Activated CD4-positive, alpha-beta T cell treated with anti-CD3 and anti-CD28 coated beads, Interleukin-2, amount 50 U/mL, for 24 hours (primary cell): ENCODE measurements at places on chromosomes 12 and 14.

- no peak for DNase-seq
Measured at GRCh38 chr12:12474931-12475795, 87.5 kb downstream of the DUSP16 start.

GRCh38 chr14:35380794-35381193 lies 23.8 kb downstream of the NFKBIA start:
- DNase-seq, result no peak

GRCh38 chr14:61929651-61930050 lies 167.4 kb downstream of the SNAPC1 start:
- DNase-seq, result no peak

DNA sequence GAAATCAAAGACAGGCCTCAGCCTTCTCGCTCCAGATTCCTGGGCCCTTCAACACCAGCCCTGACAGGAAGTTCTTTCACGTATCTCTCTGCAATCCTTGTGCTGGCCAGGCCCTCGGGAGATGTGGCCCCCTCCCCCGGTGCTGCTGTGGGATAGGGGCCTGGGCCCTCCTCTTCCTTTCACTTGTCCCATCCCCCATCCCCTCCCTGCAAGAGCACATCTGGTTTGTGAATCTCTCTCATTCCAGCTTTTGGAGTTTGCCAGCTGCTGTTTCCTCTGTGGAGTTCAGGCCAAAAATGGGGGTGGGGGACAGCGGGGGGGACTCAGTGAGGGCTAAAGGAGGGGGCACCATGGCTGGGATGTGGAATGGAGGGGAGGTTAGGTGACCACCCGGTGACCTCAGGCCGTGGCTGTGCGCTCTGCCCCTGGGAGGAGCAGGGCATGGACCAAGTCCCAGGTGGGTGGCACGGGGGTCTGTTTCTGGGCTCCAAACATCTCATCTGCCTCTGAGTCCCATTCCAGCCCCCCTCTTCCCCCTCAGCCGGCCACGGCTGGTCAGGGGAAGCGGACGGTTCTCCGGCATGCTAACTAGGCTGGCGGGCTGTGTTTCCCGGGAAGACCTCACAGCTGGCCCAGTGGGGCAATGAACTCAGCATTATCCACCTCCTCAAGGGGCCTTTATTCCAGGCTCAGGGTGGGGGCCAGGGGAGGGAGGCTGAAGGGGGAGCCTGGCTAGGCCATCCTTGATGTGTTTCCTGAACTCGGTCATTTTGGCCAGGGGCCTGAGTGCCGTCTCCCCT lies 7.4 kb downstream of the LRP1 start:
- no peak for DNase-seq

DNA sequence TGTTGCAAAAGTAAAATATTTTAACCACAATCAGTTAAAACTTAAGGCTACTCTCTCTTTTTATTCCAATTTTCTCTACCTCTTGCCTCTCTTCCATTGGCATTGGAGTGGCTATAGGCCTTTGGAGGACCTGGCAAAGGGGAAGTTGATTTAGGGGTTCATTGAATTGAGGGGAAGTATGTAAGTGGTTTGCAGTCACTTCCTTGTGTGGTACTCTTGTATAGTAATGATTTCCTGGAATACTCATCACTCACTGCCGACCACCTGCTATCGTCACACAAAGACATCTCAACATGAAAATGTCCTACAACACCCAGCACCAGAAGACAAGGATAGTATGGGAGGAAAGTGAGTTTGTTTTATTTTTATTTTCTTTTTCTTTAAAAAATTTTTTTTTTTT lies 45.7 kb upstream of the CPM start:
- DNase-seq, result no peak

GRCh38 chr12:131011165-131012079 lies 57.7 kb downstream of the ADGRD1 start:
- no peak for DNase-seq

- no peak for DNase-seq
Measured at GRCh38 chr12:108587826-108588225, 10.1 kb downstream of the TMEM119 start.

- no peak for DNase-seq
Measured at GRCh38 chr12:67650388-67651131, 2.0 kb downstream of the DYRK2 start.

- DNase-seq, result no peak
Measured at GRCh38 chr14:69882116-69882864, 3.1 kb downstream of the SMOC1 start.

DNA sequence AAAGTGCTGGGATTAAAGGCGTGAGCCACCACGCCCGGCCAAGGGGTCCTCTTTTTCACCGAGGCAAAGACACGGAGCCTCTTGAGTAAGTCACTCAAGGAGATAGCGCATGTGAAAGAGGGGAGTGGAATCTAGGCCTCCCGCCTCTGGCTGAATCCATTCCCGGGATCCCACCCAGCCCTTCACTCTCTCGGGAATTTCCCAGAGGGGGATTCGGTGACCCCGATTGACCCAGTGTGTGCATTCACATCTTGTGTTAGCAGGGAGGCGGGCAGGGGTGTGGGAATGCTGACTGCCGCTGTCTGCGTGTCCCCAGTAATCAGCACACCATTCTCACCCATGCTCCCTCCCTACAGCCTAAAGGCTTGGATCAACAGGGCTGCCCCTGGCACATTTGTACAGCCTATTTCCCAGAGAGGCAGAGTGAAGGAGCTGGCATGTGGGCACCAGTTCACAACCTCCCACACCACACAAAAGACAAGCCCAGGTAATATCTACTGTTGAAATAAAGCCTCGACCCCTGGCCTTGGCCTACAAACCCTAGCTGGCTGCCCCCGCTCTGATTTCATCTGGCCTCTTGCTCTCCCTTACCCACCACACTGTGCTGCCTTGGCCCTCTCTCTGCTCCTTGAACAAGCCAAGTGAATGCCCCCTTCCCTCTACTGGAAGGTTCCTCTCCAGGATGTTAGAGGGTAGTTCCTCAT lies 1.3 kb upstream of the LTBP2 start:
- no peak for DNase-seq

- DNase-seq, result no peak
Measured at GRCh38 chr12:124760560-124760959, 103.1 kb downstream of the SCARB1 start.

GRCh38 chr12:31796270-31796951 lies 67.6 kb upstream of the AMN1 start:
- no peak for DNase-seq

- no peak for DNase-seq
Measured at GRCh38 chr12:55946553-55946952, 15.6 kb downstream of the DGKA start.

DNA sequence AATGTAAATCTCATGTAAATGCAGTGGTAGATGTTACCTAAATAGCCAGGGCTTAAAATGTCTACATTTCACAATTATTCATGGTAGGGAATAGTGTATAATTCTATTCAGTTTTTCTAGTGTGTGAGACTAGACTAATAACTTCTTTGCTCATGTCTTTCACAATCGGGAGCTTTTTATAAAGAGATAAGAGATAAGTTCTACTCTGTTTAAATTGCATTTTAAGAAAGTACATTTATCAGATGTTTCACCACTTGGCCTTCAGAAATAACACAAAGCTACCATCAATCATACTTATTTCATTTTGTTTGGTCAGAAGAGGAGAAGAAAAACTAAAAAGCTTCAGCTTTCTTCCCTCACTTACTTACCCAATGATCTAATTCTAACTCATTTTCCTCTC lies 725.5 kb upstream of the FLRT2 start:
- no peak for DNase-seq

GRCh38 chr12:2336409-2336829 lies 283.6 kb downstream of the CACNA1C start:
- no peak for DNase-seq

DNA sequence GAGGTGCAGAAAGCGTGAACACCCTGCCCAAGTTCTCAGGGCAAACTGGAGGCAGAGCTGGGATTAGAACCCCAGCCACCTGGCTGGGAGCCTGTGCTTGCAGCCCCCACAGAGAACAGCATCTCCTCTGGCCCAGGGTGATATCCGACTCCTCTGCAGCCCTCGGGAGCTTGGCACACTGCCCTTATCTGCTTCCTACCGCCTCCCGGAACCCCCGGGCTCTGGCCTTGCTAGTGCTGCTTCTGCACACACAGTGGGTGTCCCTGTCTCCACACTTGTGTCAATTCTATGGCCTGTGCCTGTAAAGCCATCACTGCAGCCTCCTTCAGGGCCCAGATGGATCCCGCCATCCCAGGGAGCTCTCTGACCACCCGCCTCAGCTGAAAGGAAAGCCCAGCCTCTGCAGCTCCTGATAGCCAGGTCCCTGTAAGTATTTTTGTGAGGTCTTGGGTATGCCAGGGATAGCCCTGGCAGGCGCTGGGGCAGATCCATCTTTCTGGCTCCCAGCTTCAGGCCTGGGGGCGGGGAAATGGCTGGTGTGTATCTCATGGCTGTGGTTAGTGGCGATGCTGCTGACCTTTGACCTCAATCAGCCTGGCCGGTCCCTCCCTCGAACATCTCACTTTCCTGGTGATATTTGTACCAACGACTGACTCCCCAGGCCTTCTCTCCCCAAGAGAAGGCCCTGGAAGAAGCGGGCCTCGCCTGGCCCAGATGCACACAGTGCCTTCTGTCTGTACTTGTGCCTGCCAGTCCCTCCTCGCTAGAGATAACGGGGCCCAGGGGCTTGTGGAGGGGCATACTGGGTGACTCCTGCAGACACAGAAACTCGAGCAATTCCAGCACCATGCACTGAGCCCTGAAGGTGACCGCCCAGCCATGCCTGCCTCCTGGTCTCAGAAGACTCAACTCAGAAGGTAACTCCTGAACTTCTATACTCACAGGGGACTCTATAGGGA lies 183.8 kb downstream of the CALM1 start:
- no peak for DNase-seq

DNA sequence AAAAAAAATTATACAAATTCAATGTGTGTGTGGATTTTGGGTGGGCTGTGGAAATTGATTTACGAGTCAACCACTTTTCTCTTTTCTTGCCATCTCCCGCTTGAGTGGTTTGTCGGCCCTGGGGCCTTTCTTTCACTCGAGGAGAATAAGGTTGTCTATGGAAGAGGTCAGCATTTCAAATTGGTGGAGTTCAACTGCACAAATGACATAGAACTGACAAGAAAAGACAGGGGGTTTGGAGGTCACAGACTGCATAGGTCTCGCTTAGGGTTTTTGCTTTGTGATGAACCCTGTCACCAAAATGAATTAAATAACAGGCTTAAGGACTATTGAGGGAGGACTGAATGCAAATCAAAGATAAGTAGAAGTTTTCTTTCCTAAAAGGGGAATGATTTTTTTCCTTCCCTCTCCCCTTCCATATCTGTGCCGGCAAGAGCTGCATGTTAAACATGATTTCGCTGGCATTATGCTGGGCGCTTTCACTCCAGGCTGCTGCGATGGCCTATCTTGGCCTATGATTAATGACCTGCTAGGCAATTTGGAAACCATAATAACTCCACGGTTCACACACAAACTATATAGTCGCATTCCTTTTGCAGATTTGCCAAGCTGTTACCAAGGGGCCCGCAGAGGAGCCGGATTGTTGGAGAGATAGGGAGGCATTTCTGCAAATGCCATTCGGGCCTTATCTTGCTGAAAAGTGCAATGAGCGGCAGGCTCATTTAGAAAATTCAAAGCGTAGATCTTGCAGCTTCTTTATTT lies 20.7 kb downstream of the ASCL1 start:
- no peak for DNase-seq

GRCh38 chr12:5611162-5611561 lies 179.3 kb downstream of the NTF3 start:
- DNase-seq, result no peak

GRCh38 chr12:108117163-108117849 lies 11.8 kb upstream of the WSCD2 start:
- DNase-seq, result no peak

DNA sequence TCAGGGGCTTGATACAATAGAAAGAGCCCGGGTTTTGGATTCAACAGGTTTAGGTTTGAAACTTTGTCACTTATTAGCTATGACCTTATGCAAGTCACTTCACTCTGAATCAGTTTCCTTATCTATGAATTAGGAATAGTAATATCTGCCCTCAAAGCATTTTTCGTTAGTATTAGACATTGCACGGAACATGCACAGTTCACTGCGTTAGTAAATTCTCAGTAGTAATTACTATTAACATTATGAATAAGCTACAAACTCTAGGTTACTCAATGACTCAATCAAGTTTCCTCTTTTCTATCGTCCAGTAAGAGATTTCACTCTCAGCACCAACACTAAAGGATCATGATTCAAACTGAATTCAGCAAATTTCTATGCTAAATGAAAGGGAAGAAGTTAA lies 150.3 kb downstream of the CEP83 start:
- DNase-seq, result no peak

DNA sequence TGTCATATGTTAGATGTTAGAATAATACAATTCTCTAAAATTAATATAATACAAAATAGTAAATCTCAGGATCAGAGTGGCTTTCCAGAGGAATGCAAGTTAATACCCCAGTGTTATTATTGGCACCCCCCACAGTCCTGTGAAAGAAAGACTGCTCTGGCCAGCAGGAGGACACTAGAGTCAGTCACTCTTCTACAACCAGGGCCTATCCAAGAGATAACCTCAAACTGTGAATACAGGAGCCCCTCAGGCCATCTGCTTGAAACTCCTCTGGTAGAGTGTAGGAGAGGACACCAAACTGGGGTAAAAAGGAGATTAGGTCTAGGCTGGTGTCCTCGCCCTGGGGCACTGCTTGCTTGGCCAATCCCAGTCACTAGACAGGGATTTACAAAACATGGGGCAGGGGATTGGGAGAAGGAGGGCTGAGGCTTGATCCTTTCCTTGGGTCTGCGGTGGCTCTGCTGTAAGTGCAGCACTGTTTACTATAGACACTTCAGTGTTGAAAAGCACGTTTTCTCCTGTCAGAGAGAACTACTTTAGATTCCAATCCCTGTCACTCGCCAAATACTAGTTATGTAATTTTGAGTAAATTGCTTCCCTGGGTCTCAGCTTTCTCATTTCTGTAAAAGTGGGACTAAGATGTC lies 44.5 kb upstream of the PTPRR start:
- no peak for DNase-seq

- no peak for DNase-seq
Measured at GRCh38 chr12:19217446-19217845, 87.9 kb downstream of the PLEKHA5 start.

DNA sequence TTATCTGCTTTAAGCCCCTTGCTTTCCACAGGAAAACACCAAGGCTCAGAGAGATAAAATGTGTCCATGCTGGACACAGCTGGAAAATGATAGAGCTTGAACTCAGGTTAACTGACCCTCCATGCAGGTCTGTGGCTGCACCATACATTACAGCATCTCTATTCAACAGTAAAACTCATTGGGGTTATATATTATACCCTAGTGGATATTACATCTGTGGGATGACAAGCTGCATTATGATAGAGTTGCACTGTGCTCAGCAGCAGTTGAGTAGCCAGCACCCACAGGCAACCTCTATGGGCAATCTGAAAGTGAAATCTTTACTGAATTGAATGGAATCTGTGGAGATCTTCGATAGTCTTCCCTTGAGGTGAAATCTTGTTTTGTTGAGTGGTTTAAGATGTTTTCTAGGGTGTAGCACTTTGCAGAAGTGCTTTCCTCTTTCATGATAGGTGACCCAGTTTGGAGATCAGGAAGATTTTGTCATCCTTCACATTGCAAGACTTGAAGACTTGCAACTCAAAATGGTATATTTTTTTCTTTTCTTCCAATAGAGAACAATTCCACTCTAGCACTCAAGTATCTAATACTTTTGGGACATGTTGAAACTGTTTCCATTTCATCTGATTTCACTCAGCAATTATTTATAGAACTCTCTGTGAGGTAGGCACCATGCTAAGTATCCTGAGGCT lies 389.2 kb downstream of the RAD51B start:
- DNase-seq, result no peak

GRCh38 chr14:99930420-99931274 lies 134.6 kb upstream of the EVL start:
- DNase-seq, result no peak
